ENCODE measurements at places on chromosomes 3 and 15.

DNA sequence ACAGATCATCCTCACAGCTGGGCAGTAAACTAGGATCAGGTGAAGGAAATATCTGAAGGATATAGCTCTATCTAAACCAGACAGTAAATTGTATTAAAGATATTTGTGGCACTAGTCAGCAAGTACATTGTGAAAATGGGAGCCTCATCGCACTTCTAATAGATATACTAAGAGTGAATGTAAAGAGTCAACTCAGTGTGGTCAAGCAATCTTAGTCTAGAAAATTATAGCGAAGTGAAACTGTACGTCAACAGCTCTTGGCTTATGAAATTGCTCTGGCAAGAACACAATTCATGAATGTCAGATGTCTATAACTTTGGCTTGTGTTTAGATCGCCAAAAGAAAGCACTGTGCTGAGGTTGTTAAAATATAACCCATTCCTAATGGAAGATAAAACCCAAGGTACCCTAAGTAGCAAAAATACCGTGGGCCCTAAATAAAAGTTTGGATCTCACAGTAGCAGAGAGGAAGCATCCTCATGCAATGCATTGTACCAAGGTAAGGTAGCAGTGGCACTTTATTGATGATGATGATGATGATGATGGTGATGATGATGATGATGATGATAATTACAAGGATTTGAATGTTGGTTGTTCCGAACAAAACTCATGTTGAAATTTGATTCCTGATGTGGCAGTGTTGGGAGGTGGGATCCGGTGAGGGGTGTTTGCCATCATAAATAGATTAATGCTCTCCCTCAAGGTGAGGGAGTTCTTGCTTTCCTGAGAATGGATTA, 228.5 kb downstream of the UNC13C start:
- no peak for DNase-seq

DNA sequence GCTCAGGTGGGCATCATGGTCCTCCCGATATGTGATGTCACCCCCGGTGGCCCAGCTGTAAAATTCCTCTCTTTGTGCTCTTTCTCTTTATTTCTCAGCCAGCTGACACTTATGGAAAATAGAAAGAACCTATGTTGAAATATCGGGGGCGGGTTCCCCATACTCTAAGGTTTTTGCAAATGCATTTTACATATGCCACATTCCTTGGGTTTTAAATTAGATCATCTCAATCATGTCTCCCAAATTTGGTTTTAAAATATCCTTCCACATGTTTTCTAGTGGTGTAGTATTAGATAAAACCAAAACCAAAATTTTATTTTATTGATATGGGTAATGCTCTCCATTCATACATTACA, 4.4 kb upstream of the TMEM62 start:
- no peak for DNase-seq

DNA sequence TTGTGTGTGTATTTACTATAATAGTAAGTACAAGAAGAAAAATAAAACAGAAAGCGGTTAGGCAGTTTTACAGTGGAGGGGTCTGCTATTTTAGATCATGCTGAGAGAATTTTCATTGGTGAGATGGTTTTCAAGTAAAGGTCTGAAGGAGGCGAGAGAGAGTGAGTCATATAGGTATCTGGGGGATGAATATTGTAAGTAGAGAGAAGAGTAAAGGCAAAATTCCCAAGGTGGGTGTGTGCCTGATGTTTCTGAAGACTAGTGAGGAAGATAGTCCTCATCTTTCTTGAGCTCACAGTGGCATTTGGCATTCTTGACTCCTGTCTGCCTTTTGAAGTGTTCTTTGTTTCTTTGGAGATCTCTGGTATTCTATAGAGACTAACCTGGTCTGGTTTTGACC, 38.6 kb downstream of the CRYBG3 start:
- no peak for DNase-seq

- no peak for DNase-seq
Observed at GRCh38 chr3:195570912-195571311, 12.8 kb downstream of the APOD start.

- DNase-seq = peak; percentile 73
Observed at GRCh38 chr15:28885630-28886430, at the start of gene APBA2. APBA2 (plus strand) TSS chr15:28885974; CDS start chr15:29053885, 167,911 bp downstream.

GRCh38 chr15:77832874-77833273, 200.2 kb upstream of the LINGO1 start:
- no peak for DNase-seq

DNA sequence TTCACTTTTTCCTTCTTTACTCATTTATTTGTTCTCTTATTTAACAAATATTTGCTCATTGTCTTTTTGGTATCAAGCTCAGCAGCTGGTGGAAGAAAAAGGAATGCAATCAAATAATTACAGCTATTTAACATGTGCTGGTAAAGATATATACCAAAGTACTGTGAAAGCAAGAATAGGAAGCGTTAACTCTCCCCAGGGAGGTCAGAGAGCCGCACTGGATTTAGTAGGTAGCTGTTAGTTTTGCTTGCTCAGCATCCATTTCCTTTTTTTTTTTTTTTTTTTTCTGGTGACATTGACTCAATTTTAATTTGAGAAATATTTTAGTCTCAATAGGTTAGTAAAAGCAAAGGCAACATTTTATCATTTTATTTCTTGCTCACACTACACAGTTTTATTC, 308.5 kb upstream of the MDFIC2 start:
- DNase-seq = no peak

- peak; percentile 87 for DNase-seq
Observed at GRCh38 chr3:122957707-122958689, 69.6 kb downstream of the SEMA5B start.

DNA sequence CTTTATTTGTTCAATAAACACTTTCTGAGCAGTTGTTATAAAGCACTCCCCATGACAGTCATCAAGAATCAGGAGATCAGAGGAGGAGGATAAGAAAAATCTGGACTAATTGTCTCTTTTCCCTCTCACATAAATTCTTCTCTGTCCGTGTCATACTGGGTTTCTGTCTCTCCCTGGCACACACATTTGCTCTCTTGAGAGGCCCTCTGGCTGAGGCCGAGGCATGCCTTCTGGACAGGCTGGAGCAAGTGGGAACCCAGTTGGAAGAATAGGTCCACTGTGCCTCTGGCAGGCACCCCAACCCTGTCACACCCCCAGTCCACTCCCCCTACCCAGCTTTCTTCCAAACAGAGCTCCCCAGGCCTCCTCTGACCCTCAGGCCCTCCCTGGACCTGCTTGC, 315.8 kb downstream of the UACA start:
- no peak for DNase-seq

DNA sequence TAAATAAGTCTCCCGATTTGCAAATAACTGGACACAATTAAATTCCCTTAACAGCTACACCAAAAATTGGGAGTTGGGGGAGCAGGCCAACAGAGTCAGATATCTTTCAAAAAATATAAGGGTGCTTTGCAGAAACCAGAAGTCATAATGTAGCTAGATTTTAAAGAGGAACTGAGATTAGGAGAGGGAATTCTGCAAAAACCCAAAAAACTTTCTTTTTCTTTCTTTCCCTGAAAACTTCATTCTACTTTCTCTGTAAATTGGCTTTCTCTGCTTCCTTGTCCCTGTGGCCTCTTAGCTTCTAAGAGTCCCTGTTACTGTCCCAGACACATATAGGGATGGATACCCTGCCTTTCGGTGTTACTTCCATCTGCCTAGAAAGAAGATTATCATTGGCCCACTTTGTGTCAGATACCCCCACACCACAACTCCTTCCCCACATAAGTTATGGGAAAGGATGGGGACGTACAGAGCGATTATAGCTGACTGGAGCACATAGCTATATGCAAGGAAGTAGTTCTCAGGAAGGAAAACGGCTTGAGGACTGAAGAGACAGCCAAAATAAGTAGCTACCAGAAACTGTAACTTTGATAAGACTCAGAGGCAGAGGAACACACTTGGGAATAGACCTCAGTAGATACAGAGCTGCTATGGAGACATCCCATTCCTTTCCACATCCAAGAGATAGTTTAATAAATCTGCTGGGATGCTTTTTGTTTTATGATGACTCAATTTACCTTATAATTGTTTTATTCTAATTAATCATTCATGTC, 129.1 kb upstream of the TGFBR2 start:
- no peak for DNase-seq

GRCh38 chr3:58837141-58837843, 170.7 kb upstream of the FAM3D start:
- no peak for DNase-seq

DNA sequence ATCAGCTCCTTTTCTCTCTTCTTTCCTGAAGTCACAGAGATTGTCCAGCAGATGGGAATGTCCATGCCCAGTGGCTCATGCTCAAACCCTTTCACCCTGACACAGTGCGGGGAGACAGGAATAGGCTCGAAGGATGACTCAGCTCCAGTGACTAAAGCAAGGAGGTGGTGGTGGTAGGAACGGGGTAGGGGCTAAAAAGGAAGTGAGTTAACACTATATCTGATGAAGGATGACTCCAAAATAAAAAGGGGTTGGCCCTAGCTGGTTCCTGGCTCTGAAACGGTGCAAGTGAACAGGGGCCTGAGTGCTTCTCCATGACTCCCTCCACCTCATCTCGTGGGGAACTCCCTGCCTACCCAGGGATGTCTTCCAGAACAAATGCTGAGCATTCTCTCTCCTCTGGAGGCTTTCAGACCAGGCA, 167.4 kb upstream of the LPP start:
- DNase-seq = no peak

DNA sequence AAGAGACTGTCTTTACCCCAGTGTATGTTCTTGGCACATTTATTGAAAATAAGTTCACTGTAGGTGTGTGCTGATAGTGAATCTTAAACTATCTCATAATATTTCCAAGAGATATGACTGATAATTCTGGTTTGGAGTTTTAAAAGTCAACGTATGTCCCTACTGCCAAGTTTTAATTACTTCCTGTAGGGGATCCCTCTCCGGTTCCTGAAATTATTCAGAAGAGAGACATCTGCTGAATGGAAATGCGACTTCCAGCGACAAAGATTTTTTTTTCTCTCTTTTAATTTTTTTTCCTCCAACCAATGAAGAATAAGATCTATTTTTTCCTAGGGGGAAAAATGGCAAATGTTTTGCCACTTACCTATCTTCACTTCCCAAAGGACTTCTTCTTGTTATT, 498.9 kb upstream of the TGFBR2 start:
- no peak for DNase-seq

- peak; percentile 29 for DNase-seq
Observed at GRCh38 chr3:24640330-24640877, 145.8 kb upstream of the THRB start.

DNA sequence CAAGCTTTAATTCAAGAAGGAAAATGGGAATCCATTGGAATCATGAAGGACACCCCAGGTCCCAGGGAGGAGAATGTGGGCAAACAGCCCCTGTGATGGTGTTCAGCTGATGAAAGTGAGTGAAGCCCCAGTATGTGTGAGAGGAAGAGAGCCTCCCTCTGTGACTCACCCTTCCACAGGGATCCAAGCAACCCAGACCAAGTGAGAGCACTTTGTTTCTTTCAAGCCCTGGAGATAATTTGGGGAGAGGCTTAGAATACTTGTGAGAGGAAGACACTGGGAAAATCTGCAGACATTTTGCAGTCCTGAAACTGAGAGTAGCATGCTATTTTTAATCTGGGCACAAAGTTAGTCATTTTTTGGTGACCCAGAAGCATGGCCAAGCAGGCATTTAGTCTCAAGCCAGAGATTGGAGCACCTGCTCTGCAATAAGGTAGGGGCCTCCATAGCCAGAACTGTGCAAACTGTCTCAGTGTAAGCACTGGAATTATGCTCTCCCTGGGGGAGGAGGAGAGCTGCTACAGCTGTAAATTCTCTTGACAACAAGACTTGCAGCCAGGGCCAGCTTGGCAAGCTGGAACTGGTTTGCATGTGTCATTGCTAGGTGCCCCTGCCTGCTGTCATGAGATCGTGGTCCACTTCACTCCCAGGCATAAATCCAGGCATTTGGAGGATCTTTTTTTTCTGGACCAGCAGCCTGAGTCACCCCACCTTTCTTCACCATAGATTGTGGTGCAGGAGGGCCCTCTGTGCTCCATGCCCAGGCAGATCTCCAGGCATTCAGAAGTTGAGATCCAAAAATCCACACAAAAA, 537.8 kb upstream of the DPPA4 start:
- no peak for DNase-seq

DNA sequence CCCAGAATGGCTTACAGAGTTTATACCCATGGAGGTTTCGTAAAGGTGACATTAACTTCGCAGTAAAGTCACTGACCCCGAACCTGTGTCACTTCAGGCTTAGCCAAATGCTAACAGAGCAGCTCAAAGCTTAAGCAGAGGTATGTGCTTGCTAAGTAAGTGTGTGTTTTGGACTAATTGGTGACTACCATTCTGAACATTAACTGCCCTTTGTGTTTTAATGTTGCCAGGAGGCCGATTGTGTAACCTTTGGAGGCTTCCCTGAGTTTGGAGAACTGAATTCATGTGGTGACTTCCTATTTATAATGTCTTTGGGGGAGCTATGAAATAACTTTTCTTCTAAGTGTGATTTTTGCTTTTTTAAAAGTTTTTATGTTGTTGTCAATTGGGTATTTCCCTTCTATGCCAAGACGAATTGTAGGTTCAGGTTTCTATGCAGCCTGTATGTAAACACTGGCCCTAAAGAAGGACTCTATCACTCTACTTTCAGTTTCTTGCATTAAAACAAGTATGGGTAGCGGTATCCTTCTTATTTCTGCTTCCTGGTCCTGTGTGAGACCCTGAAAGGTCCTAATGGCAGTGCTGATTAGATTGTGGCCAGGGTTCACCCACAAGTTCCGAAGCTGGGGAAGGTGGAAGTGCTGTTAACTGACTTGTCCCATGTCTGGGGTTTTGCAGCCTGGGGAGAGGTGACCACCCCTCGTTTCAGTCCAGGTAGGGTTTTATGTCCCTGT, 86.3 kb downstream of the IGF1R start:
- DNase-seq = no peak

- no peak for DNase-seq
Observed at GRCh38 chr3:168295027-168295426, 199.3 kb upstream of the GOLIM4 start.

GRCh38 chr3:43161684-43162229, 55.9 kb upstream of the POMGNT2 start:
- DNase-seq = no peak

DNA sequence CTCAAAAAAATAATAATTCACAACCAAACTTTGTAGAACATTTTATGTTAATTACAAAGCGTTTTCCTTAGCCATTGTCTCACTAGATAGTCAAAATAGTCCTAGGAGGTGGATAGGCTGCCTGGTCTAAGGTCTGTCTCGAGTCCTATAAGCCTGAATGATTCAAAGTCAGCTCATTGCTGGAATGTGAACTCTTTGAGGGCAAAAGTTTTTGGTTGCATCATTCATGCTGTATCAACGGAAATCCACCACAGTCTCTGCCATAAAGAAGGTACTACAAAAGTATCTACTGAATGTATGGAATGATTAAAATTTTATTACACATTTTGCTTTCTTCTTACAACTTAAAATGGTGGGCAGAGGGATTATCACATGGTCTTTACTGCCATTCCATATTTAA, 387.3 kb upstream of the RARB start:
- no peak for DNase-seq

GRCh38 chr3:29761517-29761916, 480.6 kb downstream of the RBMS3 start:
- DNase-seq = no peak

DNA sequence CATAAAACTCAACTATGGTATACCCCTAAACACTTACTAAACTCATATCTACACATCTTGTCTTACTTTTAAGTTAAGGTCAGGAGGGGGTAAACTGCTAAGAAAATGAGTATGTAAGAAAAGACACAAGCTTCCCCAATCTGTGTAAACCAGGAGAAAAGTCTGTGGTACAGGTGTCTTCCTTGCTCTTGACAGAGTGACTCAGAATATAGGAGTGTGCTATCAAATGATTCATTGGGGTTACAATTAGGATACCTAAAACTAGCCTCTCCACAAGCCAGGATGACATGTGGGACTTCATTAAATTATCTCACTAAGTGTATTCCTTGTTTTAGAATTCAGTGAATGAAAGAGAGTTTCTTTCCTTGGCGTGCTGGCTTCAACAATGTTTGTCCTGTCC, 274.8 kb downstream of the BBX start:
- no peak for DNase-seq

Measured in muscle of back (tissue), 13 donors.